NB4 (cell line): ENCODE measurements at places on chromosomes 1 and 21.
A peak's percentile ranks its signal among the peaks of the same experiment; 100 is the strongest.

DNA sequence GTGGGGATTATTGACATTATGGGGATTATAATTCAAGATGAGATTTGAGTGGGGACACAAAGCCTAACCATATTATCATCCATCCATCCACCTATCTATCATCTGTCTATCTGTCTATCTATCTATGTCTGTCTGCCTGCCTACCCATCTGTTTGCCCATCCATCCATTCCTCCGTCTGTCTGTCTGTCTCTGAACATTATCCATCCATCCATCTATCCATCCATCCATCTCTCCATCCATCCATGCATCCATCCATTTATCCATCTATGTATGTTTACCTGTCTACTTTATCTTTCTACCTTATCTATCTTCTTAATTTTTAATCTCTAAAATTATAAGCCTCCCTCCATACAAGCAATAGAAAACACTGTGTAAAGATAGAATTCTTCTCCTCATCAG lies 47.4 kb downstream of the SH3BGR start:
- DNase-seq: no peak

DNA sequence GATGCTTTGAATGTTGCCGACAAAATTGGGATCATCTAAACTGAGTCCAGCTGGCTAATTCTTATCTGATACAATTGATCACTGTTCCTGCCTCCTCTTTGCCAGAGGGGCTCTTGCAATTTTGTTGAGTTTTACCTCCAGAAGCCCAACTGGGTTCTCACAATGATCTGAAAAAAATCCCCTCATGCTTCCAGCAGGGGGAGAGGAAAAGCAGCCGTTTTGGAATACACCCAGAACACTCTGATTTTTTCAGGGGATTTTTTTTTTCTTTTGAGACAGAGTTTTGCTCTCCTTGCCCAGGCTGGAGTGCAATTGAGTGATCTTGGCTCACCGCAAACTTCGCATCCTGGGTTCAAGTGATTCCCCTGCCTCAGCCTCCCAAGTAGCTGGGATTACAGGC lies 13.9 kb upstream of the RERE start:
- DNase-seq: no peak

- DNase-seq: no peak
Observed at GRCh38 chr1:175978926-175979325, 228.2 kb downstream of the COP1 start.

- DNase-seq: peak; percentile 56
Observed at GRCh38 chr1:200969726-200970561, 53.6 kb downstream of the KIF21B start.

GRCh38 chr1:220320709-220321108 lies 48.5 kb upstream of the RAB3GAP2 start:
- DNase-seq: no peak

DNA sequence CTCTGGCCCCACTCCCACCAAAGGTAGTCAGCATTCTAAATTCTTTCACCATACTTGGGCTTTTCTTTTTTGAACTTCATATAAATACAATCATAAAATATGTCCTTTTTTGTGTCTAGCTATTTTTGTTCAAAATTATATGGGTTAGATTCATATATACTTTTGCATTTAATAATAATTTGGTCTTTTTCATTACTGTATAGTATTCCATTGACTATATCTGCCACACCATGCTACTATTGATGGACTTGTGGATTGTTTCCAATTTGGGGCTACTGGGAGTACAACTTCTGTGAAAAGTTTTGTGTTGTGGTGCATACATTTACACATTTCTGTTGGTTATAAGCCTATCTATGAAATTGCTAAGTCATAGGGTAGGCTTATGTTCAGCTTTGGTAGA lies 85.7 kb downstream of the GLUL start:
- DNase-seq: no peak

- no peak for DNase-seq
Observed at GRCh38 chr1:41515131-41515678, 30.7 kb upstream of the EDN2 start.

GRCh38 chr1:35615440-35615839 lies 25.9 kb downstream of the PSMB2 start:
- no peak for DNase-seq

- DNase-seq: no peak
Observed at GRCh38 chr1:31787261-31787660, 23.1 kb upstream of the ADGRB2 start.

- no peak for DNase-seq
Observed at GRCh38 chr1:61740751-61741700, 1.3 kb upstream of the PATJ start.

DNA sequence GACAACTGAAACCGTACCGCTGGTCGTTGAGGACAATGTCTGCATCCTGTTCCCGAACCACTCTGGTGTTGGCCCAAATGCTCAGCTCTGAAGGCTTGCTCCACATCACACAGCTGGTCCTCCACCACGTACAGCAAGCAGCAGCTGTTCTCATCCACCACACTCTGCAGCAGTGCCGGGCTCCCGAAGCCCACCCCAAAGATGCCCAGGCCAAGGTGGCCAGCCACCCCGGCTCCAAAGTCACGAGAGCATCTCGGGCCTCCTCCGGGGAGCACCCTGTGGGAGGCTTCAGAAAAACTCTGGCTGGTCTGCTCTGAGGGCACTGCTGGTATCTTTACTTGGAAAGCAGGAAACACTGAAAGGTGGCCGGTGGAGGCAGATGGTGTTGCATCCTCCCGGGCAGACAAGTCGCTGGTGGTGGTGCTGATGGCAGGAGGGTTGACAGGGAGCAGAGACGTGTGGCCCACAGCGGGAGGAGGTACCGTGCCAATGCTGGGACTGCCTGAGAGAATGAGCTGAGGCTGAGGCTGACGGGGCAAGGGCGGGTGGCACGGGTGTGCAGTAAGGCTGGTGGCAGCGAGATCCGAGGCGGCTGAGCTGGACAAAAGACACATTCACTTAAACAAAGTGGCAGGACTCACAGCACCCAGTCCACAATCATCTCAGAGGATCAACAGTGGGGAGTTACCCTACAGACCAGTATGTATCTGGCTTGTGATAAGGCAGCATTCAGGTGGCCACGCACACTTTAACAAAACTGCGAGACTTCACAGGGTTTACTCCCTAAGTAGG lies 6.5 kb upstream of the CCDC27 start:
- DNase-seq: no peak

GRCh38 chr1:224616756-224617409 lies 766 bp downstream of the CNIH3 start:
- peak; percentile 41 for DNase-seq

- no peak for DNase-seq
Observed at GRCh38 chr1:228685081-228685660, 50.1 kb upstream of the RHOU start.

DNA sequence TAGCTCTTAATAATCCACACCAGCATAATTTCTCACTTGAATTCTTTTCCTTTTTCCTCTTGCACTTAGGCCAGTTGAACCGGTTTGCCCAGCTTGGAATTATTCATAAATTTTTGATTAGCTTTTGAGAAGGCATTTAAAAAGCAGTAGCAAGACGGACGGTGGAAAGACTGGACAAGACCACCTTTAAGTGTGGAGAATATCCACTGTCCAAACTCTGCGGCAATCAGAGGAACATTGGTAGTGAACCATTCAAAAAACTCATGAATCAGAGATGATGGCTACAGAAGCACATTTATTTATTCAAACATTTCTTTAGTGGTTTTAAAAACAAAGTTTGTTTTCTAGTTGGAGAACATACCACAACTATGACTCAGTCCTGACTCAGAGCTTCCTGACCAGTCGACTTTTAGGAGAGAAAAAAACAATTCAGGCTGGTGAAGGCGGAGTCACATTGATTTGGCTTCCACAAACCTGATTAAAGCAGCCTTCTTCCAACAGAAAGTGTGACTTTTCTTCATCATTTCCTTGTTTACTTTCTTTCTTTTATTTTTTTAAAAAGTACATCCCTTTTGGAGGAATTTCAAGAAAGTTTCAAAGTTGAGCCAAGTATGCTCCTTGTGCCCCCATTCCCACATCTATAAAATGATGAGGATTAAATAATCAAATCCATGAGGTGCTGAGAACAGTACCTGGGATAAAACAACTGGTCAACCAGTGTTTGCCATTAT lies 128.8 kb downstream of the ADSS2 start:
- peak; percentile 91 for DNase-seq

DNA sequence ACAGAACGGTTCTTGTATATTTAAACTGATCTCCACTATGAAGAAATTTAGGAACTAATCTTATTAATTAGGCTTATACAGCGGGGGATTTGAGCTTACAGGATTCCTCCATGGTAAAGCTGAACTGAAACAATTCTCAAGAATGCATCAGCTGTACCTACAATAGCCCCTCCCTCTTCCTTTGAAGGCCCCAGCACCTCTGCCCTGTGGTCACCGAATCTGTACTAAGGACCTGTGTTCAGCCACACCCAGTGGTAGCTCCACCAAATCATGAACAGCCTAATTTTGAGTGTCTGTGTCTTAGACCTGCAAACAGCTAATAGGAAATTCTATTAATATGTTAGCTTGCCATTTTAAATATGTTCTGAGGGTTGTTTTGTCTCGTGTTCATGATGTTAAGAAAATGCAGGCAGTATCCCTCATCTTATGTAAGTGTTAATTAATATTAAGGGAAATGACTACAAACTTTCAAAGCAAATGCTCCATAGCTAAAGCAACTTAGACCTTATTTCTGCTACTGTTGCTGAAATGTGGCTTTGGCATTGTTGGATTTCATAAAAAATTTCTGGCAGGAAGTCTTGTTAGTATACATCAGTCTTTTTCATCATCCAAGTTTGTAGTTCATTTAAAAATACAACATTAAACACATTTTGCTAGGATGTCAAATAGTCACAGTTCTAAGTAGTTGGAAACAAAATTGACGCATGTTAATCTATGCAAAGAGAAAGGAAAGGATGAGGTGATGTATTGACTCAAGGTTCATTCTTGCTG lies 147.2 kb downstream of the NR5A2 start:
- no peak for DNase-seq

DNA sequence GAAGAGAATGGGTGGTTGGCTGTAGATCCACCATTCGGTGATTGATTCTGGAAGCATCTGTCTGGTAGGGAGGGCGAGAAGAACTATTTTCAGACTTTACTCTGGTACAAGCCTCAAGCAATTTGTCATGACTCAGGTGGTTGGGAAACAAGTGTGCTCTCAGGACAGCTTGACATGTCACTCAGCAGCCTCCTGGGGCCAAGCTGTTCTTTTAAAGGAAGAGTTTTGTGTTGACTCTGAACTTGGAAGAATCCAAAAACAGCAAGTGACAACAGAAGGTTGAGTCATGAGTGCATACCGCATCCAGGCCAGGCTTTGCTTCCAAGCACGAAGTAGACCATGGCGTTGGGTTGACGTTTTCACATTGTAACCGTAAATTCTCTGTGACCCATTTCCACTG lies 65.9 kb downstream of the CLIC6 start:
- DNase-seq: peak; percentile 15

- DNase-seq: no peak
Observed at GRCh38 chr21:27467366-27467765, 500.5 kb upstream of the ADAMTS5 start.

GRCh38 chr1:17423781-17424245 lies 15.7 kb downstream of the RCC2 start:
- no peak for DNase-seq

DNA sequence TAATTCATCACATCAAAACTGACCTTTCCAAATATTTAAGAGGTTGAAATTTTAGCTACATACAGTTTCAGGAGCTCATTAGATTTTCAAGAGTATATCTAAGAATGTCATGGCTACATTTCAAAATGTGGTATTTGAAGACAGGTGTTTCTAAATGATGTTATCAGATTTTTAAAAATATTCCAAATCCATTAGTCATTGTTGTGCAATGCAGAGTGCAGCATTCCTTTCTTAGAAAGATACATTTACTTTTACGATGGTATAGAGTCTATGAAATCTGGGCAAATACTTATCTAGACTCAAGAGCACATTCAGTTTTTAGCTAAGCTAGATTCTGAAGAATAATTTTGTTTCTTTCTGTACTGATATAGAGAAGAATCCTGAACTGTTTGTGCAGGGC lies 230.3 kb downstream of the CHRM3 start:
- DNase-seq: no peak

GRCh38 chr1:246270236-246270635 lies 236.8 kb downstream of the SMYD3 start:
- no peak for DNase-seq

DNA sequence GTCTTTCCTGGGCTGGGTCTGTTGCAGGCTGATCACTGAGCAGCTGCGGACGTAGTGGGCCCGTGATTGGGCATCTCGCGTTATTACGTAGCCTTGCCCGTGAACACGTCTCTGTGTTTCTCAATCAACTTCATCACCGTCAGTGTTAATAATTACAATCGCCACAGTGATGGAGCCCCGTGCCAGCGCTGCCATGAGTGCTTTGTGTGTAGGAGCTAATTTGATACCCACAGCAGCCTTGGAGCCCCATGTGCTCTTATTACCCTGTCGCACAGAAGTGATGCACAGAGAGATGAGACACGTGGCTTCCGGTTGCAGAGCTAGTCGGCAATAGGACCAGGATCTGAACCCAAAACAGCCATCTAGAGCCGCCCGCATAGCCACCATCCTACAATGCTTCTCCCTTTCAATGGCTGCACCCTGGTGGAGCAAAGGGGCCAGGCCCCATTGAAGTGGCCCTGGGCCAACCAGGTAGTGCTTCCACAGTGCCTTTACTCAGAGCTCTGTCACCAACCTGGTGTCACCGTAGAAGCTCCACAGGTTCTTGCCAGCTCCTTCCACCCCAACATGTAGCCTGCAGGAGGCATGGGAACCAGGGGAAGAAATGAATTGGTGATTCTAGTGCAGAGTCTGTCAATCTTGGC lies 398.5 kb upstream of the VAMP3 start:
- DNase-seq: no peak

GRCh38 chr1:17401841-17402240 lies 29.8 kb downstream of the PADI6 start:
- DNase-seq: no peak
